ENCODE measurements at places on chromosomes 11 and 22.

DNA sequence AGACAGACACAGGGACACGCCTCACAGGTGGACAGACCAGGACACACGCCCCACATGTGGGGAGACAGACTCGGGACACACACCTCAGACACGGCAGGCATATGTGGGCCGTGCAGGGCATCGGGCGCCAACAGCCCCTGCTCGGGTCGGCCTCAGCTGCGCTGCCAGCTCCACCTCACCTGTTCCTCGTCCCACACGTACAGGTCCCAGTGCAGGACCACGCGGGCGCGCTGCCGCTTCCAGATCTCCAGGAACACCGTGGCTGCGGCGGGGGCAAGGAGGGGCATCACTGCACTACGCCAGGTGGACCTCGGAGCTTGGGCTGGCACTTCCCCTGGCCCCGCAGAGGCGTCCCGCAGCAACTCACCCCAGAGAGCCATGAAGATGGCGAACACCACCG lies 12.4 kb downstream of the ANO9 start:
- DNase-seq: no peak

GRCh38 chr11:27304514-27304913 lies 58.5 kb downstream of the CCDC34 start:
- DNase-seq: no peak

DNA sequence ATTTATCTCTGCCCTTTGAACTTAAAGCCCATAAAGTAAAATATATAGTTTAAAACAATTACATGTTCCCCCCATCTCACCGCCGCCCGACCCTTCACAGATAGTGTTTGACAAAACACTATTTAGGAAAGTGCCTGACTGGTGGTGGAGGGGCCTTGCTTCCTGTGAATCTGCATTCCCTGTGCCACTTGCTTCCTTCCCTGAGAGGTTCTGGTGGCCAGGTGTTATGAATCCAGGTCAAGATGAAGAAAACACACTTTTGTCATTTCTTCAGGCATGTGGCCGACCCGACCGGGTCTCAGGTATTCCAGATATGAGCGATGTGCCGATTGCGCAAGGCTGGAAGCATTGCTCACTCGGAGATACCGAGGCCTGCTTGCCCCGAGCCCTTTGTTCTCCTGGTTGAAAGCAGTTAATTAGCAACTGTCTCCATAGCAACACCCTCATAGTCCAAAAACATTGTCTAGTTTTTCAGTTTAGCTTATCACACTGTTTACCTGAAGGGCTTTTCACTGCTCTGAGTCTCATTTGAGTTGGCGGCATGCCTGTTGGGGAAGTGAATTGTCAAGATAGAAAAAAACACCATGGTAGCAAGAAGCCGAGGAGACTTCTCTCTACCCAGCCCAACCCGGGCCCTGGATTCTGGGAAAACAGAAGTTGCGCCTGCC lies 128.3 kb downstream of the TEAD1 start:
- no peak for DNase-seq

GRCh38 chr11:50178737-50179136 lies 146.1 kb downstream of the OR4C45 start:
- DNase-seq: no peak

GRCh38 chr11:13664351-13664750 lies 4.1 kb upstream of the FAR1 start:
- DNase-seq: no peak

Data from NCI-H524 (cell line).